ENCODE measurements at places on chromosomes 4 and X.

DNA sequence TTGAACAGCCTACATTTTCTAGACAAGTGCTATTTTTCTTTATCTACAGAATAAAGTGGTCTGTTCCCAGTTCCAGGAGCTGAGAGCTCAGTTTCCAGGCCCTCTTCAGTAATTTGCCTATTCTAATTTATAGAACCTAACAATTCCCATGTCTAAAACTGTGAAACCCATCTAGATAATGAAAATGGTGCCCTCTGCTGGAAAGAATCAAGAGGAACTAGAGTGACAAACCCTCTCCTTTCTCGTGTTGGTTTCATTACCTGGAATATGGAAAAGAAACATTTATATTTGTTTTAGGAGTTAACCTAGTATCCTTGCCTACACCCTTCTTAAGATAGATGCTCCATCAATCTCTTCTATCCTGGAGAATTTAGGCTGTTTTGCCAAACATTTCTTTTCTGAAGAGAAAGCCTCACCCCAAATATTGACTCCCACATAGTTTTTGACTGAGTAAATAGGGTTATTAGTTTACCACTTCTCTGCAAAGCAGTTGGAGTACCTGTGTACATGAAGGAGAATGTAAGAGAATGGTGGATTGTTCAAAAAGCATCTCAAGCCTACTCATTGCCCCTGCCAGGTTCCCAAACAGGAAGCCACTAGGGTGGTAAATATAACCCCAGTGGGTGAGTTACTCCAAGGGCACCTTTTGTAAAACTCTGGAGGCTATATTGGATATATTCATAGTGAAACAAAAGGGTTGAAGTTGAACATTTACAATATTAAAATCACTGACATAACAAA is 121.6 kb downstream of the RASL11B start:
- no peak for DNase-seq

DNA sequence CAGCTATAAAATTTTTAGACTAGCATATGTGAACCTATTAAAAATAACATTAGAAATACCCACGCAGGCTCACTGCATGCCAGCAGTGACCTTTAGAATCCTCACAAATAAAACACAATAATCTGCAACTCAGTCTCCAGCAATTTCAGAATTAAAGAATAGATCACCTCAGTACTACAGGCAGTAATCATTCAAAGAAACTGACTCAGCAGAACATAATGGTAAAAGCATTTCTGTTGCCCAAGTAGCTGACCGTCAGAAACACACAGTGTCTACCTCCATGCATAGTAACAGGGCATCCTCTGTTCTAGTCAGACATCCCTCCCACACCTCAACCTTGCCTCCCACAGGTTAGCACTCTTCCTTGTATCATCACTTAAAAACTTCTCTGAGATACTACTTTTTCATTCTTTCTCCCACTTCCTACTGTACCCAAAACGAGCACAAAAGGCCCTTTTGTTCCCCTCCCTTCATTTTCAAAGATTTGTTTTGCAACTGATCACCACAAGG is 65.7 kb upstream of the BEND2 start:
- DNase-seq = no peak

- no peak for DNase-seq
Measured at GRCh38 chr4:121164291-121164690, at the start of gene TNIP3. TNIP3 (minus strand) TSS chr4:121164321; CDS start chr4:121164125, 196 bp downstream.

- no peak for DNase-seq
Measured at GRCh38 chr4:160319868-160320260, 1217.0 kb downstream of the RAPGEF2 start.

GRCh38 chr4:6307891-6308290 is 38.2 kb downstream of the WFS1 start:
- DNase-seq = no peak

DNA sequence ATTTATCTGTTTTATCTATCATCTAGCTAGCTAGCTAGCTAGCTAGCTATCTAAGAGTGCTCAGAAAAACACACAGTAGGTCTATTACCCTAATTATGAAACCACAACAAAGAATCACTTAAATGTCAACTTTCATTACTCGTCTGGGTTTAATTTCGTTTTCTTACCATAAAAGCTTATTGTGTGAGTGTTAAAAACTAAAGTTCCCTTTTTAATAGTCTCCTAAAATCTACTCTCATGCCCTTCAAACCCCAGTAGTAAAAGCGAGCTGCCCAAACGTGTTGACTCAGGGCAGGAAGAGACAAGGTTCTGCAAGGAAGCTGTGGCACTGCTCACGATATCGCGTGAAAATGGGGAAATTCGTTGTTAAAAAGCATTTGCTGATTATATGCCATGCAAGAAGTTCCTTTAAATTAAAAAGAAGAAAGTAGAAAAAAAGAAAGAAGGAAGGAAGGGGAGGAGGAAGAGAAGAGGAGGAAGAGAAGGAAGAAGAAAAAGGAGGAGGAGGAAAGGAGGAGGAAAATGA is 595 bp downstream of the MBNL3 start:
- peak; percentile 48 for DNase-seq

- peak; percentile 80 for DNase-seq
Measured at GRCh38 chrX:102899940-102900916, 36.8 kb upstream of the RAB40AL start.

DNA sequence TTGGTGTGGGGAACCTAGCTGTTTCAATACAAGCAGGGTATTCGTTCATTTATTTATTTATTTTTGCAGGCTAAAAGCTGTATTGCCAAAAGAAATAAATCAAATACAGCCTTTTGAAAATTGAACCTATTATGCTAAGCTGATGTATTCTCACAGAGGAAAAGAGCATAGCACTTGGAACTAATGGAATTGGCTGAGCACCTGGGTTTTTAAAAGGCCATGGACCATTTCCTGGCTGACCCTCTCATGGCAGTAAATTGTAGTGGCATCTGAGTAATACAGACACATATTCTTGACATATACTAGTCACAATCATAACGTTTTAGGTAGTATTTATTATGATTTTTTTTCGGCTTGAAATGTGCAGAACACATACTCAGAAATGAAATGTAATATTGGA is 71.8 kb upstream of the ALG13 start:
- no peak for DNase-seq

DNA sequence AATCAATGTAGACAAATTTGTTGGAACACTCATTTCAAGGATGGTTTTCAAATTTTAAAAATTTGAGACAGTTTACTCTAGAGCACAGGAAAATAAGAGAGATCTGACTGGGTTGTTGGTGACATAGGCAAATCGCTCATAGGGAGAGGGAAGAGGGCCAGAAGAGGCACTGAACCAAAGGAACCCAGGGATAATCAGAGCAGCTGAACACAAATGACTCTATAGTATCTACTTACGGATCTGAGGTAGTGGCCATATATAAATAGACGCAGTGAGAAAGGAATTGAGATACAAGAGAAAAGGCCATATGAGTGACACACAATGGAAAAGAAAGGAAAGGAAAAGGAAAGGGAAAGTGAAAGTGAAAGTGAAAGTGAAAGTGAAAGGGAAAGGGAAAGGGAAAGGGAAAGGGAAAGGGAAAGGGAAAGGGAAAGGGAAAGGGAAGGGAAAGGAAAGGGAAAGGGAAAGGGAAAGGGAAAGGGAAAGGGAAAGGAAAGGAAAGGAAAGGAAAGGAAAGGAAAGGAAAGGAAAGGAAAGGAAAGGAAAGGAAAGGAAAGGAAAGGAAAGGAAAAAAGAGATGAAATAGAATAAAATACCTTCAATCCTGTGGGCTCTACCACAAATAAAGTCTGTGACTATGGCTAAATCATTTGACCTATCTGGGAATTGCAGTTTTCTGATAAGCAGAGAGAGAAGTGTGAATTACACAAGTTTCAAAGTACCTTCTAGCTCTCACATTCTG is 759.2 kb downstream of the DMD start:
- no peak for DNase-seq

DNA sequence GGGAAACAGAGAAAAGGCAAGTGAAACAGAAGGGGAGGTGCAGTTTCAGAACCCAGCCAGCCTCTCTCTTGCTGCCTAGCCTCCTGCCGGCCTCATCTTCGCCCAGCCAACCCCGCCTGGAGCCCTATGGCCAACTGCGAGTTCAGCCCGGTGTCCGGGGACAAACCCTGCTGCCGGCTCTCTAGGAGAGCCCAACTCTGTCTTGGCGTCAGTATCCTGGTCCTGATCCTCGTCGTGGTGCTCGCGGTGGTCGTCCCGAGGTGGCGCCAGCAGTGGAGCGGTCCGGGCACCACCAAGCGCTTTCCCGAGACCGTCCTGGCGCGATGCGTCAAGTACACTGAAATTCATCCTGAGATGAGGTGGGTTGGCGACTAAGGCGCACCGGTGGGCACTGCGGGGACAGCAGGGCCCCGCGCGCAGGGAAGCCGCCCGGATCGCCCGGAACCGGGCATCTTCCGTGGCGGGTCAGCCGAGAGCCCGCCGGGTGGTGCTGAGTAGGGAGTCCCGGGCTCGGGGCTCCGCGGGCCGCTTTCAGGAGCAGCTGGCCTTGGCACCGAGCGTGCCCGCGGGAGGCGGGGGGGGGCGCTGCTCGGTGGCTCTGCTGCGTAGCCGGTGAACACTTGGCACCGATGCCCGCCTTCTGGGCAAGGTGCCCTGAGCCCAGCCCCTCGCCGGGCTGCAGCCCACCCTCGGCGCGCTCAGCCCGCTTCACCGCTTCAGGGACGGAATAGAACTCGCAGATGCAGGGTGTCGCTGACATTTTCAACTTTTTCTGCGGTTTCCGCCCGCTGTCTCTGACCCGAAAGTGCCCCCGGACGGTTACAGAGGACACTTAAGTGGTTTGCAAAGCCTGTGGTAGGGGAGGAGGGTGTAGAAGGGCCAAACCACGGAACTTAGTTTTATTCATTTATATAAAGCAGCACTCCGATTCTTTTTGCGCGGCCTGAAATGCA is at the start of gene CD38:
TSS of gene CD38 (plus strand) at position 40 of the 953 bp plus-strand sequence. CDS start at position 127, 87 bp downstream.
- peak; percentile 74 for DNase-seq

DNA sequence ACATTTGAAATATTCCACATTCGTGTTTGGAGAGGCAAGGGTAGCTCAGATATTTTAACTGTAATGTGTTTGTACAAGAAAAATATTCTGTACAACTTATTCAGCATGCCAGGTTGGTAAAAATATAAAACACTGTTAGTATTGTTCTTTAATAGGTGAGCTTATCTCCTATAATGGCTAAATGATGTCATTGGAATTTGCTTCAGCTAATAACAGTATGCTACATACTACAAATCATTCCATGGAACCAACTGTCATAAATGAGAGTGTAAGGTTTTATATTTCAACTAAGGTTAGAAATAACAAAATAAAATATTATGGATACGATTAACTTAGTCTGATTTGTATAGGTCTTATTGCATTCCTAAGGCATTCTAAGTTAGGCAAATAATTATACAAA is 206.6 kb downstream of the ADGRL3 start:
- no peak for DNase-seq

DNA sequence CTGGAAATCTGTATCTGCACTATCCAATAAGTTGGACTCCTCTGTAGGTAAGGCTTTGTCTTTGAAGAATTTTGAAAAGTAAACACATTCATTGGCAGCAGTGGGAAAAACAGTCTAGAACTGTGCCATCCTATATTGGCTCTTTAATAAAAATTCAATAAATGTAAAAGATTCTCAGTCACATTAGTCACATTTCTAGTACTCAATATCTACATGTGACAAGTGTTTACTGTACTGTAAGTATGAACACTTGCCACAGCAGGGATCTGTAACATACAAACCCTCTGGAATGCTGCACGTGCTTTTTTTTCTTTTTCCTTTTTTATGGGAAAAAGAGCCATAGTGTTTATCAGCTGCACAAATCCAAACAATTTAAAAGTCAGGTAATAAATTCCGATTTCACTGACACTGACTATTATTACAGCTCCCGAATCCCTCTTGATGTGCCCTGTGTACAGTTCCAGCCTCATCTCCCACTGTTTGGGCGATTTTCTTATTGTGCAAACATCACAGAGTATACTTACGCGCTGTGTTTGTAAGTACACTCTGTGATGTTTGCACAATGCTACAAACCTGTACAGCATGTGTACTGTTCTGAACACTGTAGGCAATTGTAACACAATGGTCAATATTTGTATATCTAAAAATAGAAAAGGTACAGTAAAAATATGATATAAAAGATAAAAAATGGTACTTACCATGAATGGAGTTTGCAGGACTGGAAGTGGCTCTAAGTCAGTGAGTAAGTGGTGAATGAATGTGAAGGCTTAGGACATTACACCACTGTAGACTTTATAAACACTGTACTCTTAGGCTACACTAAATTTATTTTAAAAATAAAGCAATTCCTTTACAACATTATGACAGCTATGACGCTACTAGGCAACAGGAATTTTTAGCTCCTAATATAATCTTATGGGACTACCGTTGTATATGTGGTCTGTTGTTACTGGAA is 8.7 kb downstream of the PYURF start:
- no peak for DNase-seq

DNA sequence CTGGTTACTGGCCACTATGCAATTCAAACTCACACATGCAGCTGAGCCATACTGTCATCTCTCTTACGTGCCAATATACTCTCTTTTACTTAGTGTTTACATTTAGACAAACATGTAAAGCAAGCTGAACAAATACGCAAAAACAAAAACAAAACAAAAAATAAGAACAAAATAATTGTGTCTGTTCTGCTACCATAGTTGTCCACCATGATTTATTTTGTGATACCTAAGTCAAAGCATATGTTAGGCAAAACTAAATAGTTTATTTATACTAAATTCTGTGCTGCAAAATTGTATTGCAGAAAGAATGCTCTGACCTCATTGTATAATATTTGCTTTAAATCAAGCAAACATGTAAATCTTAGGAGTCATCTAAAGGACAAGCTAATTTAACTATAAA is 943.2 kb upstream of the AGA start:
- no peak for DNase-seq

DNA sequence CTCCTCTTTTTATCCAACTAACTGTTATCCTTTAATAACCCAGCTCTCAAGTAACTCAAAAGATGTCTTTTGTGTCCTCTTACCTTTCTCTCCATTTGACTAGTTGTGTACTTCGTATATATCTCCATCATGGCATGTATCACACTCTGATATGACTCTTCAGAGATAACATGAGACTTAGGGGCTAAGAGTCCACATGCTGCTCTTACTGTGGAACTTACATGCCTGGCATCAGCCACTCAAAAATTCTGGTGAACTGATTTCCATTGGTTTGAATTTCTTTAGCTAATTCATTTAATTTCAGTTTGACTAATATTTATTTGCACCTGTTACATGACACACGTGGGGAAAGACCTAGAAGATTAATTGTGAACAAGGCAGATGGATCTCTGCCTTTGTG is 317.3 kb downstream of the HS3ST1 start:
- DNase-seq = no peak

DNA sequence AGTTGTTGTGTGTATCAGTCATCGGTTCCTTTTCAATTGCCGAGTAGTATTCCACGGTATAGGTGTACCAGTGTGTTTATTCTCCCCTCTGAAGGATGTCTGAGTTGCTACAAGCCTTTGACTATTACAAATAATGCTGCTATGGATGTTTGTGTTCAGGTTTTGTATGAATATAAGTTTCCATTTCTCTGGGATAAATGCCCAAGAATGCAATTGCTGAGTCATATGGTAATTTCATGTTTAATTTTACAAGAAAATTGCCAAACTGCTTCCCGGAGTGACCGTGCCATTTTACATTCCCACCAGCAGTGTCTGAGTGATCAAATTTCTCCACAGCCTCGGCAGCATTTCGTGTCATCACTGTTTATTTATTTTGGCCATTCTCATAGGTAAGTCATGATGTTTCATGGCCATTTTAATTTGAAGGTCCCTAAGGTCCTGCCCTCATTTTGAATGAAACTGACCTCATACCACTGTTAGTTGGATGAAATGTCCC is 73.9 kb downstream of the IRF2 start:
- DNase-seq = no peak

- no peak for DNase-seq
Measured at GRCh38 chr4:10803713-10804343, 119.3 kb upstream of the CLNK start.

Measured in activated CD4-positive, alpha-beta memory T cell treated with anti-CD3 and anti-CD28 coated beads for 36 hours (primary cell).